ENCODE measurements at places on chromosomes 3 and 15.

- no peak for DNase-seq
Observed at GRCh38 chr3:31025541-31025940, 131.1 kb upstream of the GADL1 start.

DNA sequence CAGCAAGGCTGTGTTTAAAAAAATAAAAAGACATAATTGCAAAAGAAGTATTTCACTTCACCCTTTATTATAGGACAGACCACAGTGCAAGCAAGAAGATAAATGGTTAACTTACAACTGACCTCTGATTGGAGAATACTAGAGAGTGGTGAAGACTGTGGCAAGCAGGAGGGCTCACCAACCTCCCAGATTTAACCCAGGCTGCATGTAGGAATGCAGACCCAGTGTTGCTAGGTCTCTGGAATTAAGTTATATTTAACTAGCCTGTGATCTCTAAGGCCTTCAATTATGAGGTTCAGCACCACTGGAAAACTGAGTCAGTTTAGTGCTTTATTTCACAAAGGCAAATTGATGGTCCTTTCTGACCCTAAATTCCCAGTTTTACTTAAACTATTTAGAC is 436.6 kb downstream of the LPP start:
- no peak for DNase-seq

DNA sequence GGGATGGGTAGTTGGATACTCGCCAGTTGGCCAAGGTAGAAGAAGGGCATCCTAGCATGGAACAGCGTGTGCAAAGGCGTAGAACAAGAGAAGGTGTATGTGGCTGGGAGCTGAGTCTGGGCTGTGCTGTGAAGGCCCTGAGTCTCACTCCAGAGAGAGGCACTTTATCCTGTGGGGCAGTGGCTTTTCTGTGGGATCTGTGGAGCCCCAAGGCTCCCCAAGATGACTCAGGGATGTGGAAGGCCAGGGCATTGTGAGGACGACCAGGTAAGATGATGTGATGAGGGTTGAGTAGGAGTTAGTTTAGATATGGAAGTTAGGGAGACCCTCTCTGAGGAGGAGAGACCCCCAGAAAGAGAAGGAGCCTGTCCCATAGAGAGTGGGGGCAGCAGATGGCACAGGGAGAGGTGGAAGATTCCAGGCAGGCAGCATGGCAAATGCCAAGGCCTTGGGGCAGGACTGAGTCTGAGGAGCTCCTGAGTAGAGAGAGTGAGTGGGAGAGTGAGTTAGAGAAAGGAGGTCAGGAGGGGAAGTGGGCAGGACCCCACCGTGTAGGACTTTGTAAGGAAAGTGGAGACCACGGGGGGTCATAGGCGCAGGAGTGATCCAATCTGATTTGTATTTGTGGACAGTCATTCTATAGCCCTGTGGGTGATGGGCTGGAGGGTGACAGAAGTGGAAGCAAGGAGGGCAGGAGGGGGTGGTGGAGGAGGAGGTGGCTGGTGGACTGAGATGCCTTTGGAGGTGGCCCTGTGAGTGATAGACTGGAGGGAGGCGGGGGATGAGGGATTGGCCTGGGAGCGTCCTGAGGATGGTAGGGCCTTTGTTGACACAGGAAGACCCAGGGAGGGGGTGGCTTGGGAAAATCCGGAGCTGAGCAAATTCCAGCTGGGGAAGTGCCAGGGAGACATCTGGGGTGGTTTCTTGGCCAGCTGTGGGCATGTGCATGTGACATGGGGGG is 50.3 kb downstream of the FBLN2 start:
- DNase-seq, result no peak

DNA sequence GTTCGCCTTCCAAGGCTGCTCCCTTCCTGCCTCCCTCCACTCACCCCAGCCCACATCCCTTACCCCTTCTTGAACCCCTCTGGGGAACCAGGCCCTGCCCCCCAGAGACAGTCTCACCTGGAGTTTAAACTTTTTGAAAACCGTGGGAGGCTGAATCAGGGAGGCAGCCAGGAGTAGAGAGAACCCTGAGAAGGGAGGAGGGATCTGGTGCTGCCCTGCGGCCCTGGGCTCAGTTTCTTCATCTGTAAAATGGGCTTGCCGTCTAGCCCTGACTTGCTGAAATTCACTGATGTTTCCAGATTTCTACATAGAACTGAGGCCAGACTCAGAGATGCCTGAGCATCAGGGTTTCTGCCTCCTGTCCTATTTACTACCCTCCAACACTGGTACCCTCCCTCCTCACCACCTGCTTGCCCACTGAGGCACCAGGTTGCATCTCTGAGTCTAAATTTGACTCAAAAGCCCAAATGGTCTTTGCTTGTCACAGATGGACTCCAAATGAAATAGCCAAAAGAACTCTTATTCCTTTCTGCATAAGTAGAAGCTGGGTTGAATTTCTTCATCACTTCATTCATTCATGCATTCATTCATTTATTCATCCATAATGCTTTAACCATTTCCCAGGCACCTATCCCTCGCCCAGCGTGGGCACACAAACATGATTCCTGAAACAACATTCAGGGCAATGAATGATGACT is 11.9 kb upstream of the STRA6 start:
- no peak for DNase-seq

DNA sequence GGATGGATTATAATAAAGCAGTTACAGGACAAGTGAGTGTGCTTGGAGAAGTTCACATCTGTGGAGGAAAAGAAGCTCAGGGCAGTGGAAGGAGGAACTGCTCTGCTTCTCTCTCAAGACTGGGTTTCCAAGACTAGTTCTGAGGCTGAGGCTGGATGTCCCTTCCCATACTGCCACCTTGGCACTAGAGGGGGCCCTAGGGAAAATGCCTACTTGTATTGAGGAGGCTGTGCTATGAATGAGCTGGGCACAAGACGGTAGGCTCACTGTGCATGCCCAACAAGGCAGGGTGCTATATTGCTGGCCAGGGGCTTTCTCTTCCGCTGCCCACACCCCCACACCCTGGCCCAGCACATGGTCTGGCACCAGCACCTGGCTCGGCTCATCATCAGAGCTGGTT is 65.2 kb downstream of the SLCO2A1 start:
- no peak for DNase-seq
